ENCODE measurements at places on chromosomes 2 and 18.

- DNase-seq, result no peak
These were observed 1.5 kb upstream of the MPPE1 start for GRCh38 chr18:11909591-11910026.

GRCh38 chr2:119901013-119901412 is 111.9 kb upstream of the EPB41L5 start:
- no peak for DNase-seq

DNA sequence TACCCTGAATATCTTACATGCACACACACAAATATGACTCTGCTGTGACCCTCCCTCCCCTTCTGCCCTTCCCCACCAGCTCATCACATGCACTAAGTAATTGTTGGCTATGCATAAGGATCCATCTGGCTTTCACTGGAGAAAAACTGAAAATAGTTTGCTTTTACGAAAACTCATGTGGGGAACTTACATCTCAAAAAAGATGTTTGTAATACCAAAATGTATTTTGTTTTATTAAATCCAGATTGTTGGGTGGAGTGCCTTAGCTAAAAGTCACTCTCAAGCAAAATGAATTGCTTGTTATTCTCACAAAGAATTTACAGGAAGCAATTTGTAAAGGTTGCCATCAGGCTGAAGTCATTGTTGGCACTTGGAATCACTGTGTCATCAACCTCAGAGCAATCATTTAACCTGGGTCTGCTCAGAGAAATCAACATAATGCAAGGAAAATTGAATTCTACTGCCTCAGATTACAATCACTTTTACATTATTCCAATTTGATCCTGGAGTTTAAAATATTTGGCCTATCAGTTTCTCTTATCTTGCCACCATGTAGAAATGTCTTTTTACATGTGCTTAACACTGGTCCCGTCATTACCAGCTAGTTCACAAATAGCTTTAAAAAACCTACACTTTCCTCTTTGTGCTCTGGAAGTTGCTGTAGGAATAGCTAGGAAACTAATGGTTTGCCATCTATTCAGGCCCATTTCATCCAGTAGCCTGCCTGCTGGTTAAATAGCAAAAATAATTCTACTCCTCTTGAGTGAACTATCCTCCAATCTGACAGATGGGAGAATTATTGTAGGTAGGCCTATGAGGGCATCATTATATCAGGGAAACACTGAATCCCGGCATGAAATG is 90.3 kb upstream of the TMEM17 start:
- DNase-seq, result no peak

DNA sequence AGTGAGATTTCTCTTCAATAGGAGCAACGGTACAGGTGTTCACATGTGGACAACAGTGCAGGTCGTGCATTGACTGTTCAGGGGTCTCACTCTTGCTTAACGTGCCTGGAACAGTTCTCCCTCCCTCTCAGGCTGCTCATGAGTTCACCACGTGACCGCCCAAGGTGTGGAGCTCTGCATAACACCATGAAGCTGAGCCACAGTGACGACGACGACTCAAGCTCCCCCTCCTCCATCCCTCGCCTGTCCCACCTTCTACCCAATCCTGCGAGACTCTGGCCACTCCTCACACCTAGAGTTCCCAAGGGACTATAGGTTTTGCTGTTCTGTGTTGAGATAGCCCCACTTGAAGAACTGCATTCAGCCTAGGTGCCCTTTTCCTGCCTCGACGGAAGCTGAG is 42.8 kb downstream of the STK25 start:
- no peak for DNase-seq

- DNase-seq, result no peak
These were observed 5.5 kb upstream of the NPAS2 start for GRCh38 chr2:100814453-100814852.

DNA sequence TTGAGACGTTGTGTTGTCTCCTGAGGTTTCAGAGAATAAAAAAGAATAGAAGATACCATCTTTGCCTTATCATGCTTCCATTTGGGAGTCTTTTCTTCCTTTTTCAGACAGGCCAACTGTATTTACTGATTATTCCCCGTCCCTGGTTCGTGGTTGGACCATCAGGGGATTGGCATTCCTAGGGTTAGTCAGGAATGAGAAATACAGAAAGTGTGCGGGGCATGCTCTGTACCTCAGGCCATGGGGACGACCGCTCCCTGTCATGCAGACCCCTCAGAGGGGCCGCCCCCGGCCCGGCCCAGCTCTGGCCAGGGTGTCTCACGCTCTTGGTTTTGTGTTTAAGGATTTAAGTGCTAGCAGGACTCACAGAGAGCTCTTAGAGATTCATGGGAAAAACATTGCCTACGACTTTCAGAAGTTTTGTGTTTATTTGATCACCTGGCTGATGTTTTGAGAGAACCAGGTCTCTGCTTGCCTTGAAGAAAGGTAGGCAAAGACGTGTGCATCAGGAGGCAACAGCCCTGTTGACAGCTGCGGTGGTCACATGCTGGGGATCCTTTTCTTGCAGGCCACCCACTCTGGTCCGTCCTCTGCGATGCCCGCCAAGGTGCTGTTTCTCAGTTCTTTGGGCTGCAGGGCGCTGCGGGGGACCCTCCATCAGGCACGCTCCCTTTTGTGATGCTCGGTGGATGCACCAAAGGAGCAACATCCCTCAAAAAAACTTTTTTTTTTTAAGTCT is 317.8 kb downstream of the AGAP1 start:
- peak; percentile 65 for DNase-seq

DNA sequence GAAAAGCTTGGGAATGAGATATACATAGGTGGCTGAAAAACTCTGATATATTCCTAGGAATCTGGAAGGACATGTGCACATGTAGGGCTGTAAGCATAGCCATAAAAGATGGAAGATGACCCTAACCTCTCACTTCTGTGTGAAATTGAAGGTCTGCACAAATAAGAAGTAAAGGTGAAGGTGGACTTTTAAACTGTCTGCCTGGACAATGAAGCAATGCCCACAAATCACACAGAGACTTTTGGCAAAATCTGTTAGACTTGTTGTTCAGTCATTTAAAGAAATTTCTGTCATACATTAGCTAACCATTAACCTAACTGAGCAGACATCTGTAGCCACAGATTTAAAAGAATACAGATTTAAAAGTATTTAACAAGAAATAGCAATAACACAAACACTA is 65.3 kb upstream of the CCDC178 start:
- no peak for DNase-seq

- no peak for DNase-seq
These were observed 7.7 kb downstream of the KCTD18 start for GRCh38 chr2:200502196-200502595.

DNA sequence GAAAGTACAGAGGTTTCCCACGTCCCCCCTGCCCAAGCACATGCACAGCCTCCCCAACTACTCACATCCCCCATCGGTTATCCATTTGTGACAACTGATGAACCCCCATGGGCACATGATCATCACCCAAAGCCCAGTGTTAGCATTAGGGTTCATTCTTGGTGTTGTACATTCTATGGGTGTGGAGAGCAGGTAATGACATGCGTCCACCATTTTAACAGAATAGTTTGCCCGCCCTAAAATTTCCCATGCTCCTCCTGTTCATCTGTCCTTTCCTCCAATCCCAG is 74.3 kb downstream of the LONRF2 start:
- no peak for DNase-seq

DNA sequence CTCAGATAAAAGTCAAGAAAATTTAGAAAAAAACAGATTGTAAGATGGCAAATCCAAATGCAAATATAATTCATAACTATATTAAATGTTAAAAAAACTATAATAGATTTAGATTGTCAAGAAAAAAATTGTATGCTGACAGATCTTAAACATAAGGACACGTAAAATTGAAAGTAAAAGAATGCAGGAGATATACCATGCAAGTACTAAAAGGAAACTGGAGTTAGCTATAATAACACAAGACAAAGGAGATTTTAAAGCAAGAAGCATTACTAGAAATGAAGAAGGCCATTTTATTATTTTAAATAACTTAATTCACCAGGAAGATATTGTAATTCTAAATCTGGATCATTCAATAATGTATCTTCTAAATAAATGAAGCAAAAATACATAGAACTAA is 48.3 kb downstream of the TTC21B start:
- DNase-seq, result no peak

Data from osteocyte (in vitro differentiated cells).